Activated CD4-positive, alpha-beta T cell treated with anti-CD3 and anti-CD28 coated beads, Interleukin-2, amount 10 ng/mL, durations not matched to agents 7 days and 5 days (primary cell): ENCODE measurements at places on chromosomes 3 and 15. TPM values are rescaled to one million over a fixed set of nuclear protein-coding genes. Genes with fewer than 3 reads are reported as not detected.

DNA sequence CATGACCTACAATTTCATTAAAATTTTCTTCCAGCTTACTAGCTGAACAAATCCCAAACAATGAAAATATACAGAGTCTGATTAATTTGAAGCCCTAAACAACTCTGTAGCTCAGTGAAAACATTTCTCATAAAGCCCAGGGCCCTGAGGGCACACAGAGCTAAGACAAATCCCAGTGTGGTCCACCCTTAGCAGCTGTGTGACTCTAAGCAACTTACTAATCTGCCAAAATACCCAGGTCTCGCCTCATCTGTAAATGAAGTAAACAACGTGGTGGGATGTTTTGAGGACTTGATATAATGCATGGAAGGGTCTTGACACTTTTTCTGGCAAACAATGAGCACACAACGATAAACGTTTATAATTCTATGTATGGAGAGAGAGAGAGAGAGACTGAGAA, 158.4 kb downstream of the FHIT start:
- H3K4me1 ChIP-seq: no peaks in the 10 kb centered on the region
- H3K27ac ChIP-seq: no peak overlapping the region
- no peaks in the 10 kb centered on the region for H3K36me3 ChIP-seq

DNA sequence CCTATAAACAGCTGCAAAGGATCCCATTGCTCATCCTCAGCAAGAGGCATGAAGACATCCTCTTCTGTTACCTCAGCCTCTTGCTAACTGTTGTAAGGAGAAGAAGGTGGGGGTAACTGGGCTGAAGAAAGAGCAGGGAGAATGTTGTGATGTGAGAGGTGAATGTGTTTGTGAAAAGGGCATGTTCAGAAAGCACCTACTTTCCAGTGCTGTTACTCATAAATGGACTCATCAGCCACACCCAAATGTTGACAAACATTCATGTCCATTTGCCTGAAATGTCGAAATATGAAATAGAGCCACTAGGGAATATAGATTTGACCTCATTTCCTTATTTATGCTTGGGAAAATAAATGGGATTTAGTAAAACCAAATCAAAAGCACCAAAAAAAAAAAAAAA, 12.6 kb downstream of the SLC24A1 start:
- no peaks in the 10 kb centered on the region for H3K36me3 ChIP-seq
- H3K27ac ChIP-seq: no peak overlapping the region
- DNase-seq: no peak
- peaks cover 24% of the 10 kb centered on the region for H3K4me1 ChIP-seq

- H3K27ac ChIP-seq: no peak overlapping the region
- H3K36me3 ChIP-seq: peaks cover 21% of the 10 kb centered on the region
- peaks cover 66% of the 10 kb centered on the region for H3K4me1 ChIP-seq
- no peak for DNase-seq
- H3K27me3 ChIP-seq: no peaks in the 10 kb centered on the region
- H3K4me3 ChIP-seq: no peak overlapping the region
These were observed 99.5 kb downstream of the FOXP1 start for GRCh38 chr3:71484047-71484446.

DNA sequence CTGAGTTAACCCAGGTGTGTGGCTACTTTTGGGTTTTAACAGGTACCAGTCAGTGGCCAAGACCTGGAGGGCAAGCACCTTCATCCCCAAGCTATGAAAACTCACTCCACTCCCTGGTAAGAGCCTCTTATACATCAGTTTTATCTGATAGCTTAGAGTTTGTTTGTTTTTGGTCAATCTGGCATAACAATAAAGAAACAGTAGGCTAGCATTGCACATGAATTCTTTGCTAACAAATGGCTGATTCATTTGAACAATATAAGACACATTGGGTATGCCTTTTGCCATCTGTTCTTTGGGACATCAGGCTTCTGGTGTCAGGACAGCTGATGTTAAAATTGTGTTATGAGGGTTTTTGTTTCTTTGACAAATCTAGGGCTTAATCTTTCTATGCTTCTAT, 125.0 kb upstream of the CGNL1 start:
- peaks cover 15% of the 10 kb centered on the region for H3K36me3 ChIP-seq
- no peak overlapping the region for H3K4me3 ChIP-seq
- H3K27me3 ChIP-seq: no peaks in the 10 kb centered on the region

DNA sequence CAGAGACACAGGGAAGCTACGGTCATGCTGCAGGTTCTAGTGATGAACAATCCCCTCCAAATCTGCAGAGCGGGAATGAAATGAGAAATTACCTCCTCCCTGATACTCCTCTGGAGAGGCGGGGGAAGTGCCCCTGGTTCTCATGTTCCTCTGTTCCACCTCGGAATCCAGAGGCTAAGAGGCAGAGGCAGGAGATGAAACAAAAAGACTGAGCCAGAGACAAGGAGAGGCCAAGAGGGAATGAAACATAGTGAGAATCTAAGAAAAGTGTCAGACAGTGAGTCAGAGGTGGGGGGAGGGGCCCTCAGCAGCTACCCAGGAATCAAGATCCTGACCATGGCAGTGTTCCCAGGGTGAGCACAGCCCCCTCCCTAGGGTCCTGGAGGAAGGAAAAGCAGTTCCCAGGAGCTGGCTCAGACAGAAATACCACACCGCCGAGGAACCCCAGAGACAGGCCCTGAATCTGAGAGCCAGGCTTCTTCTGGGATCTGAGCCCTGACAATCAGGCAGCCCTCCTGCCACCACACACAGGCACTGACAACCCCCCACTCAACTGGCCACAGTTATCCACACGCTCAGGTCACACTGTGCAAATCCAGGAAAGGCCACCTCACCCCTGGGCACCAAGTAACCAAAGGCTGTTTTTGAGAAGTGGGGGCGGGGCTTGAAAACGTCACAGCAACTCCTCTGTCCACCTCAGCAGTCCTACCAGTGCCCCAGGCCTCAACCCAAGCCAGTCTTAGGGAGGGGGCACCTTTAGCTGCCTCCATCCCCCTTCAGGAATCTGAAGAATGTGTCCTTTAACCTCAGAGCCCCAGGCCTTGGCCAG, 2.4 kb downstream of the CSRNP1 start:
- H3K27me3 ChIP-seq: no peaks in the 10 kb centered on the region
- peaks cover 17% of the 10 kb centered on the region for H3K36me3 ChIP-seq
- peaks cover 81% of the 10 kb centered on the region for H3K4me1 ChIP-seq
- H3K4me3 ChIP-seq: peak overlapping the region; percentile 89
- H3K27ac ChIP-seq: peak overlapping the region; percentile 97

GRCh38 chr15:44066211-44066827, 128.8 kb downstream of the FRMD5 start:
- no peak overlapping the region for H3K27ac ChIP-seq
- peaks cover 45% of the 10 kb centered on the region for H3K27me3 ChIP-seq
- no peaks in the 10 kb centered on the region for H3K4me1 ChIP-seq
- H3K4me3 ChIP-seq: no peak overlapping the region
- DNase-seq: peak; percentile 78
- H3K36me3 ChIP-seq: no peaks in the 10 kb centered on the region

DNA sequence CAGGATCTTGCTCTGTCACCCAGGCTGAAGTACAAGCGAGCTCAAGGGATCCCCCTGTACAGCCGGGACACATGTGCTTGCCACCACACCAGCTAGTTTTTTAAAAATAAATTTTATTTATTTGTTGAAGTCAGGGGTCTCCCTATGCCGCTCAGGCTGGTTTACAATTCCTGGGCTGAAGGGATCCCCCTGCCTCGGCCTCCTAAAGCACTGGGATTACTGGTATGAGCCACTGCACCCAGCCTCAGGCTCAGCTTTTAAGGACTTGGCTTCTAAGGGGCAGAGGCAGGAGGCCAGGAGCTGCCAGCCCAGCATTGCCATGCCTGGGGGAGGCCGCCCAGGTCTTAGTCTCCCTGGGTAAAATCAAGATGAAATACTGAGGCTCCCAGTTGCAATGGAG, 37.3 kb downstream of the HCN4 start:
- H3K4me3 ChIP-seq: no peak overlapping the region
- H3K27me3 ChIP-seq: no peaks in the 10 kb centered on the region
- DNase-seq: no peak
- no peaks in the 10 kb centered on the region for H3K36me3 ChIP-seq
- H3K4me1 ChIP-seq: no peaks in the 10 kb centered on the region

DNA sequence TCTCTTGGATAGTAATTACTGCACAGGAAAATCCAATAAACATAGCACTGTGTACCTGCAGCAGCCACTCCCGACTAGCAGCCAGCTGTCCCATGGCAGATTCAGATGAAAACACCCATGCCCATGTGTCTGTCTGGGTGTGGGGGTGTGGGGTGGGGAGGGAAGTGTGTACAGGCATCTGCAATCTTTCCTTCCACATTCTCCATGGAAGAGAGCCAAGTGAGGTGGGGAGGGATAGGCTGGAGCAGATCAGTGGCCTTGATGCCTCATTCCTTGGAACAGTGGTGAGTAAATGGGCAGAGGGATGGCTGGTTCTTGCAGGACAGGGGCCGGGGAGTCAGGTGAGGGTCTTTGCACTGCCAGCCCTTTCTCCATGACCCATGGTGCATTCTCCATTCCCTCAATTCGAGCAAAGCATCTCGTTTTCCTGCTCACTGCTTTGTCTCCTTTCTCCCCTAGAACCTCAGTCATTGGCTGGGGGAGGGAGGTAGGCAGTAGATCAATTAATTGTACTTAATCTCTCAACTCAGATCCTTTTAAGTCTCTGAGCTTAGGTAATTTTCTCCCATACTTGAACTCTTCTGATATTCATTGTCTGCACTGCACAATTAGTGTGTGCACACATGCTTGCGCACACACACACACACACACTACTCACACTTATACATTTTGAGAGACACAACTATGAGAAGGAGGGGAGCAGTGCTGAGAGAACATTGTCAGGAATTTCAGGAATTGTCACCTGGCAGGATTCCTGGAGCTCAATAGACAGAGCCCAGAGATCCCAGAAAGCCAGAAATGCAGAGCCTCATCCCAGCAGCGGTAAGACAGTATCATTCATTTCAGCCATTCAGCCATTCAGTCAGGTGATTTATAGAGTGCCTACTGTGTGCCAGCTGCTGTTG, 31.9 kb downstream of the PDIA5 start:
- H3K27me3 ChIP-seq: no peaks in the 10 kb centered on the region
- H3K36me3 ChIP-seq: peaks cover 7% of the 10 kb centered on the region
- H3K4me3 ChIP-seq: no peak overlapping the region
- DNase-seq: no peak

DNA sequence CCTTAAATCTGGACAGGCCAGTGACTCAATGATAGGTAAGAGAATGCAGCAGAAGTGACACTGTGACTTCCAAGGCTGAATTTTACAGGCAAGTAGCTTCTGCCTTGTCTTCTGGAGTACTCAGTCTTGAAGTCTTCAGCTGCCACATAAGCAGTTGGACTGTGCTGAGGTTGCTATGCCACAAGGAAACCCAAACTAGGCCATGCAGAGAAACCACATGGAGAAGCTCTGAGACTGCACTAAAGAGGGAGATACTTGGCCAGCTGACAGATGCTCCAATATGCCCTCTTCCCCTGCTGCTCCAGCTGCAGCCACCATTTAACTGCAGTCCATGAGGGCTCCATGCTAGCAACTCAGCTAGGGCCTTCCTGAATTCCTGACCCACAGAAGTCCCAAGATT, 119.4 kb upstream of the GADL1 start:
- no peak for DNase-seq
- no peak overlapping the region for H3K27ac ChIP-seq
- H3K4me3 ChIP-seq: no peak overlapping the region
- H3K27me3 ChIP-seq: no peaks in the 10 kb centered on the region
- no peaks in the 10 kb centered on the region for H3K36me3 ChIP-seq
- H3K4me1 ChIP-seq: peaks cover 3% of the 10 kb centered on the region

DNA sequence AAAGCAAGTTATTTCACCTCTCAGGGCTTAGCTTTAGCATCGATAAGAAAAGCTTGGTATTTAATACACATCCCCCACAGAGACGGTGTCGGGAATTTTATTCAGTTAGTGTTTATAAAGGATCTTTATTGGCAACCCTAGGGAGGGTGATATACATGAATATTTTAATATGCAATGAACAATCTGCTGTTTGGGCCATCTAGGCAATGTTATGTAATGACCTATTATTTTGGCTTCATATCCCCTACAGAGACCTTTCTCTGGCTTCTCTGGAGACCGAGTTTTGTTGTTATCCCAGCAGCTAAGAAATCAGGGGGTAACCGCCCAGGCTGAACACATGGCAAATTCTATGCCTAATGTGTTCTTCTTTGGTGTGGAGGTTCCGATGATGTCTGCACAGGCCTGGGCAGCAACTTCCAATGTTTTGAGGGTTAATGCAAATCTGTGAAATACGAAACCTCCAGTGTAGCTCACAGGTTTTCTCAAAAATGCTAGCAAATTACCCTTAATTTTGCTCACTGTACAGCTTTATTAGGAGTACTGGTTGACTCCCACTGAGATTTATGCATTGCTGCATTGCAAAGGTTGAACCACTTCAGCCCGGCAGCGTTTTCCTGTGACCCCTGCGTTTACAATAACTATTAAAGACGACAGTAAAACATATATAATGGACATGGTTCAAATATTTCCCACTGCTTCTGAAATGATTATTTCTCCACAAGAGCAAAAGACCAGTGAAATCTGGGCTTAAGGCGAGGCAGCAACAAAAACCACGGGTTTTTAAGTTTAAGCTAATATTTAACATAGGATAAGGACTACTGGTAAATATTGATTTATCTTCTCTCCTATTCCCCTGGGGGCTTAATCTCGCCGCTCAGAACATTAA, 298.3 kb upstream of the NR2E3 start:
- no peak overlapping the region for H3K4me3 ChIP-seq
- H3K36me3 ChIP-seq: no peaks in the 10 kb centered on the region
- no peak for DNase-seq
- H3K27ac ChIP-seq: no peak overlapping the region
- peaks cover 24% of the 10 kb centered on the region for H3K27me3 ChIP-seq
- H3K4me1 ChIP-seq: no peaks in the 10 kb centered on the region

DNA sequence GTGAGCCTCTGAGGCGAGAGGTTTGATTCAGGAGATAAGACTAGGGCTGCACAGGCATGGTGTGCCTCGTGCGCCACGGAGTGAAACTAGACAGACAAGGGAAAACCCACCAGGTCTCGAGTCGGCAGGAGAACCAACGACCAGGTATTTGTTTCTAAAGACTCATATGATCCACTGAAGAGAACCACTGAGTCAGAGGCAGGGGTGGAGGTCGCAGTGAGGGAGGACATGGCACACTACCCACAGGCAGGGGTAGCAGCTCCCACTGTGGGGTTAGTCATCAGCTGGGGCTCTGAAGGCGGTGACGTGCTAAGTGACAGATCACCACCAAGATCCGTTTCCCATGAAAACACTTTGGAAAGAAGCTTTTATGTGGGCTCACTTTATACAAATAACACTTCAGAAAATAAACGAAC, 45.7 kb downstream of the CHSY1 start:
- peaks cover 17% of the 10 kb centered on the region for H3K36me3 ChIP-seq
- H3K4me3 ChIP-seq: peak overlapping the region; percentile 69
- DNase-seq: peak; percentile 72
- peak overlapping the region; percentile 91 for H3K27ac ChIP-seq
- peaks cover 83% of the 10 kb centered on the region for H3K4me1 ChIP-seq
- no peaks in the 10 kb centered on the region for H3K27me3 ChIP-seq

- no peak overlapping the region for H3K27ac ChIP-seq
- no peak for DNase-seq
- H3K36me3 ChIP-seq: no peaks in the 10 kb centered on the region
- no peaks in the 10 kb centered on the region for H3K4me1 ChIP-seq
- no peak overlapping the region for H3K4me3 ChIP-seq
These were observed 48.6 kb downstream of the CFAP92 start for GRCh38 chr3:128945041-128945877.

GRCh38 chr3:40718681-40719080, 193.9 kb downstream of the ZNF621 start:
- H3K4me1 ChIP-seq: peaks cover 4% of the 10 kb centered on the region
- no peak overlapping the region for H3K4me3 ChIP-seq
- no peaks in the 10 kb centered on the region for H3K36me3 ChIP-seq
- H3K27me3 ChIP-seq: peaks cover 8% of the 10 kb centered on the region

The GOLGA8T gene
- total RNA-seq: not detected

The TGM4 gene
- not detected for total RNA-seq

The GOLGA8S gene
- 0.20 TPM for total RNA-seq

The NANOGP8 gene
- total RNA-seq: not detected

The KIF15 gene
- 58.8 TPM for total RNA-seq

The DISP2 gene
- 1.4 TPM for total RNA-seq

The PRR20G gene
- not detected for total RNA-seq

The IQCF5 gene
- not detected for total RNA-seq

The TMCO5A gene
- not detected for total RNA-seq
